DMS79 treated with DMSO at 0.1 percent for 48 hours (cell line): ENCODE measurements at places on chromosomes 5 and 9.
A peak's percentile ranks its signal among the peaks of the same experiment; 100 is the strongest.

DNA sequence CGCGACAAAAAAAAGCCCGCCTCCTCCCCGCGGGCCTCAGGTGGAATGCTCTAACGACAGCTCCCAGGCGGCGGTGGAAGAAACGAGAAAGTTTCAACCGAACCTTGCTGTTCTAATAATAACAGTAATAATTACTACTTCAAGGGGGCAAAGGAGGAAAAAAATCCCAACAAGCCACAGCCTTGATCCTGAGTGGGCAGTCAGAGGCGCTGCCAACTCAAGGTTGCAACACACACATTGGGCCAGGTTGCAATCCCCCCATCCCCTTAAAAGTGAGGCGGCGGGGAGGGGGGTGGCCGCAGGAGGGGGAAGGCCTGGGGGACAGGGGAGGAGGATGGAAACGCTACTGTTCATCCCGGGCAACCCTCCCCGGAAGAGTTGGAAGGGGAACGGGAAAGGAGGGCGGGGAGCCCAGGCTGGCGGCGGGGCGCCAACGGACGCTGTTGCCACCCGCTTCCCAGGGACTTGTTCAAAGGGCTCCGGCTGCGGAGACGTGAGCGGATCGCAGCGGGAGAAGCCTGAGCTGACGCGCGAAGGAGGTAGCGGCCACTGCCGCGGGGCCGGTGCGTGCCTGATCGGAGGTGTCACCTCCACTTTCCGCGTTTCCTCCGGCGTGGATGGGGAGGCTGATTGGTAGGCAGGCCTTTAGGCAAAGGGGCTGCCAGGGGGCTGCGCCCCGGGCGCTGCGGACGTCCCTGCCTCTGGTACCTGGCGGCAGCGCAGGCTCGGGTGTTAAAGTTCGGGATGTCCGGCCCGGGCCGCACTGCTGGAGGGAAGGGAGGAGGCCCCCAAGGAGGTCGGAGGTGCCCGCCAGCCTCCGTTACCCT, 647 bp downstream of the SMARCA2 start:
- peak; percentile 21 for DNase-seq

GRCh38 chr5:102797322-102797884, 42.3 kb downstream of the PAM start:
- peak; percentile 44 for DNase-seq

DNA sequence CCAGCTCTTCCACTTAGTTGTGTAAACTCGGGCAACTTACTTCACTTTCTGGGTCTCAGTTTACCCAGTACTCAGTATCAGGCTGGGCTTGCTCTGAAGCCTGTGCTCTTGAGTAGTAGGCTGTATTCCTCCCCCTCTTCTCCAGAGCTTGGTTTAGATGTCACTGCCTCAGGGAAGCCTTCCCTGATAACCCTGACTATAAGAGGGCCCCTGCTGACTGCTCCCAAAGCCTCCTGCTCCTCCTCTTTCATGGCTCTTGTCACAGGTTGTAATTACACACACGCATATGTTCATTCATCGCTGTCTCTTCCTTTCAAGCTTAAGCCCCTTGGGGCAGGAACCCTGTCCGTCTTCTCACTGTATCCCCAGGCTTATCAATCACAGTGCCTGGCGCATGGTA, 140.2 kb downstream of the RGS3 start:
- no peak for DNase-seq

GRCh38 chr9:86168256-86168655, 68.9 kb upstream of the GOLM1 start:
- no peak for DNase-seq

GRCh38 chr9:5551368-5552150, 41.2 kb downstream of the PDCD1LG2 start:
- DNase-seq = no peak

GRCh38 chr5:7376871-7377270, 19.1 kb upstream of the ADCY2 start:
- no peak for DNase-seq

- no peak for DNase-seq
Observed at GRCh38 chr9:18058564-18059442, 415.1 kb upstream of the ADAMTSL1 start.

DNA sequence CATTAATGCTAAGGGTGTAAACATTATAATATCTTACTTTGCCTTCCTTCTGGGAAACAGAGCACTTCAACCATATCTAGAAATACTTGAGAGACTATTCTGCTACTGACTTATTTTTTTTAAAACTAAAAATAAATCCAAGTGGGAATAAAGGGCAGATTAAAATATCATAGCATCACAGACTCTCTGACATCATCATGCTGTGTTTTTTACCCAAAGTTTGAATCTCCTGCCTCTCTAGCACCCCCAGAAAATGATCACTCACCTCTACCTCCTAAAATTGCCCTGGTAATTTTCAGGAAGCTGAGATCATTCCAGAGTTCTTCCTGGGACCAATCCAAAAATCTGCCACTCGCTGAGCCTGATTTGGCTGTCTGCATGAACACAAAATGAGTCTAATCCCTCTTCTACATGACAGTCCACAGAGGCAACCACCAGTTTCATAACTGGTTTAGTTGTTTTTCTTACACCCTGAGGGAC, 813.8 kb upstream of the DMAC1 start:
- no peak for DNase-seq

DNA sequence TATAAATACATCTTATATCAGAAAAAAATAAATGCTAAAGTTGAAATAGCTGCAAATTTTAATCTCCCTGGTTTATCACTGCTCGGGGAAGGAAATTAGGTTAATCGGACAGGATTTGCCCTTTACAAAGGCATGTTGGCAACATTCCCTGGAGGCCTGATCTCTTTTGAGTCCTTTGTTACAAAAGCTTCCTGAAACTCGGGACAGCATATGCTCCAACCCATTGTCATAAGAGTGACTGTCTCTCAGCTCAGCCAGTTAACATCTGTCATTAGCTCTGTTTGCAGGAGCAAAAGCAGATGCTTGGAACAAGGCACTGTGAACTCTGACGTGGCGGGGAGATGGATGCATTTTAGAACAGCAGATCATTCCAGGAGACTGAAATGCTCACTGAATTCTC, 80.6 kb downstream of the MYO10 start:
- DNase-seq = no peak

DNA sequence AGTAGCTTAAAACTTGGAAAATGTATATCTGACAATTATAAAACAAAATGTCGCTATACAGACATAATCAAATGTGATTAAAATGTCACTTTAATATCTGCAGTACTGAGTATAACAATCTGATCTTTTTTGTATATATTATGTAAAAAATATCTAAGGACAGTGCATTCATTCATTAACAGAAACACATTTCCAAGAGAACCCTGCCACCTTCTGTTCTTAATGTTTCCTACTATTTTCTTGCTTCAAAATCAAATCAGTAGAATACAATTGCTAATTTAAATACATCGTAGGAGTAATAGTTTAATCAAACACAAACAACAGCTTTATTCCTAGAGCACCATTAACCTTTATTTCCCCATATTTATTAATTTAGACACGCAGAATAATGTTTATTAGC, 142.6 kb upstream of the ST8SIA4 start:
- no peak for DNase-seq

- no peak for DNase-seq
Observed at GRCh38 chr5:78007233-78007632, 231.1 kb upstream of the TBCA start.

DNA sequence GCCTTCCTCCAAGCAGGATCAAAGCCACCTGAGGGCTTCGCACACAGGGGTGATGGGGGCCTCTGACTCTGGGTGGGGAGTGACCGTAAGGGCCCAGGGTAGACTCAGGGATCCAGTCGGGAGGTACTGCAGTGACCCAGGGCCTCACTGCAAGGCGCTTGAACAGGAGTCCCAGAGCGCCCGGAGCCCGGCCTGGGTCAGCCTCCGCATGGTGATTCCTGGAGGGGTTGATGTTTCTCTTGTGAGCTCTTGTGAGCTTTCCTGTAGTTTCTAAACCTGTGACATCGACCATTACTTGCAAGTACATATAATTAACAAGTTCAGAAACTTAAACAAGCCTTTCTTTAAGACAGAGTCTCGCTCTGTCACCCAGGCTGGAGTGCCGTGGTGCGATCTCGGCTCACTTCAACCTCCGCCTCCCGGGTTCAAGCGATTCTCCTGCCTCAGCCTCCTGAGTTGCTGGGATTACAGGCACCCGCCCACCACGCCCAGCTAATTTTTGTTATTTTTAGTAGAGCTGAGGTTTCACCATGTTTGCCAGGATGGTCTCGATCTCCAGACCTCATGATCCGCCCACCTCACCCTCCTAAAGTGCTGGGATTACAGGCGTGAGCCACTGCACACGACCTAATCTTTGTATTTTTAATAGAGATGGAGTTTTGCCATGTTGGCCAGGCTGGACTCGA, 19.8 kb downstream of the PTGES start:
- no peak for DNase-seq

- DNase-seq = no peak
Observed at GRCh38 chr5:94389515-94389899, 228.9 kb downstream of the KIAA0825 start.

GRCh38 chr9:116817762-116818161, 130.7 kb downstream of the TRIM32 start:
- no peak for DNase-seq

- DNase-seq = no peak
Observed at GRCh38 chr5:56375011-56375410, 141.9 kb upstream of the ANKRD55 start.

- DNase-seq = no peak
Observed at GRCh38 chr9:75378036-75378435, 289.7 kb downstream of the OSTF1 start.

DNA sequence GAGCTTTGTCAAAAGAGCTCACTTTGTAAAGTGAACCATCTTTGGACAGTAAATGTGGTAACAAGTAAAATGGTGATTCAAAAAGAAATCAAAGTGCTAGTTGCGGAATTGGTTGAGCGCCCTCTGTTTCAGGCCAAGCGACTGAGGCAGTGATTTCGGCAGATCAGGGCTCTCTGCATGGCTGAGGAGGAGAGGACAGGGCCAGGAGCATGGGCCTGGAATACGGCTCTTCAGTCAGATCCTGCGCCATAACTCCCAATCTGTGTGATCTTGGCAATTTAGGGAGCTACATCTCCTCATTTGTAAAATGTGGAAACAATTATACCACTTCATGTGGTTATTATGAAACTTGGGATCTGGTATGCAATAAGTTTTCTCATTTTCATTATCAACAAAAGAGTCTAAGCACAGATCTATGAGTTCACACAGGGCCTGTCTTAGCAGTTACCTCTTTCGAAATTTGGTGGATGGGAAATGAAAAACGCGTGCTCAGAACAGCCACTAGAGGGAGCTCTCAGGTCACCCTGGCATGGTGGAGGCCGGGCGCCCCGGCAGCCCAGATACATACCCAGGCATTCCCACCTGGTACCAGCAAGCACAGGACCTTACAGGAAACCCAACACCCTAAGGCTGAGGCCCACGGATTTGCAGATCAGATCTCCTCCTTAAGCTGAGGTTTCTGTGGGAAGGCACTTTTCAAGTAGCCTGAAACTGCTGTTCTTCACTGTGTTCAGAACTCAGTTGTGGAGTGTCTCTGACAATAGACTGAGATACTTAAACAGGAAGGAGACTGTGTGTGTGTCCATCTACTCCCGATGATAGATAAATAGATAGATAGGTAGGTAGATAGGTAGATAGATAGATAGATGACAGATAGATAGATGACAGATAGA, 303.7 kb downstream of the RAB3C start:
- DNase-seq = peak; percentile 22

DNA sequence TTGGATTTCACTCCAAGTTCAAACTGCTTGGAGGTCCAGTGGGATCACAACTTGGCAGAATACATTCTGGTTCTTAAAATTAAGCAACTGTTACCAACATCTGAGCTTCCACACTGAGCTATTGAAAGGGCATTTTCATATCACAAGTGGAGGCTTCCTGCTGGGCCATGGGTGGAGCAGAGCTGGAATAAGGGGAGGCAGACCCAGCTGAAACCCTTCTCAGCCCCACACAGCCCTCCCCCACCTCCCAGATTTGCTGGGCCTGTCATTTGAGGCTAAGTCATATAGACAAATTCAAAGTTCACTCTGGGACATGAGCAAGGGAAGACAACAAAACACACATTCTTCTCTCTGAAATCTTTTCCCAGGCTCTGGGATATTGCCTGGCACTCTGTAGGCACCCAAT, 79.9 kb downstream of the ACTL7B start:
- DNase-seq = no peak

DNA sequence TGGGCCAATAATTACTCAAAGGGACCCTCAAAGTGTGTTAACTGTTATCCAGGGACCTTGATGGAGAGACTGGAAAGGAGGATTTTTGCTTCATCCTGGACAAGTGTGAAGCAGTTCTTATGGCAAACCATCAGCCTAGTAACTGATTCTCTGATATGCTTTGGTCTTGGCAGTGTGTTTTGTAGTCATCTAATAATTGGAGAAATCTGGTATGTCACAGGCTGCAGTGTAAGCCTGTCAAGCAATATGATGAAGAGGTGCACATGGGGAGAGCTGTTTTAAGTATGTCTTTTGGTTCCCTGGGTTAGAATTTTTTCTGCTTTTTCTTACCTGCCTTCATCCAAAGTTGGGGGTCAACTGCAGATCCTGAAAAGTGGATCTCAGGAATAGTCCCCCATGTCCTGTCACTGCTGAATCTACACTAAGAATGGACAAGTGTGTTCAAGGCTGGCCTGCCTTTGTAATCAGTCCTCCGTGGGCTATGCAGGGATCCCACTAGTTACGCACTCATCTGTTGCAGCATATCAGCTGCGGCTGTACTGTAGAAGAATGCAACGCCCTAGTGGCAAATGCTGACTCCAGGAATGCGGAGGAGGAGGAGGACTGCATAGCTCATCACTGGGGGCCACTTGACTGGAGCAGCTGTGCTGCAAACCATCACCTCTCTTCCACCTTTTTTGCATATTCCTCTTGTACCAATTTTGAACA, 1.9 kb downstream of the SPTAN1 start:
- no peak for DNase-seq

- DNase-seq = no peak
Observed at GRCh38 chr5:34919077-34919476, 3.6 kb downstream of the BRIX1 start.

GRCh38 chr9:82996941-82997340, 66.0 kb downstream of the RASEF start:
- DNase-seq = no peak

GRCh38 chr9:70492319-70492777, 77.9 kb upstream of the KLF9 start:
- peak; percentile 0 for DNase-seq

DNA sequence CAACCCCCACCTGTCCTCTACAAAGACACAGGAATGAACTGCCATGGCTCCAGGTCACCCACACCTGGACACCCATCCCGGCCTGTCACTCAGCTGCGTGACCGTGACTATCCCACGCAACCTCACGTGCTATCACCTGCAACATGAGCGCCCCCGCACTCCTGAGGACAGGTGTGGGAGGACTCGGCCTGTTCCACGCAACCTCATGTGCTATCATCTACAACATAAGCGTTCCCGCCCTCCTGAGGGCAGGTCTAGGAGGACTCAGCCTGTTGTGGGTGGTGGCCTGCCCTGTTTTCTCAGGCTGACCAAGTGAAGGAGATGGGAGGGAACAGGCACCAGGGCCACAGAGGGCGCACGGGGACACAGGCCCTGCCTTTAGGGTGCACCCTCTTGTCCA, 4.1 kb downstream of the QSOX2 start:
- no peak for DNase-seq

DNA sequence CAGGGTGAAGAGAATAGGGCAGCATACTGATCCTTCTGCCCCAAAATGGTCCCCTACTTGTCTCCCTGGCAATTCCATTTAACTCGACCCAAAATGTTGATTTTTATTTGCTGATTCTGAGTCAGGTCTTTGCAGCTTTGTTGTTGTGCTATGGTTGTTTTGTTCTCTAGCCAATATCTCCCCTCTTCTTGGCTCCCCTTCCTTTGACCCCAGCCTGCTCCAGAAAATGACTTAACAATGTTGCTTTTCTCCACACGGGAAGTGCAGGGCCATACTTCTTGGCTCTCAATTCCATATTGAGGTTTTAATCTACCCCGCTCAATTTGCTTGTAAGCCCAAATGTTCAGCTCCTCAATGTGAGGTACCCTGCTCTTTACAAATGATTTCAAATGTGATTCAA, 330.0 kb downstream of the RASEF start:
- no peak for DNase-seq
